CD4-positive, alpha-beta T cell treated with Interleukin-4 for 1 hour (primary cell): ENCODE measurements at places on chromosomes 4 and X.

DNA sequence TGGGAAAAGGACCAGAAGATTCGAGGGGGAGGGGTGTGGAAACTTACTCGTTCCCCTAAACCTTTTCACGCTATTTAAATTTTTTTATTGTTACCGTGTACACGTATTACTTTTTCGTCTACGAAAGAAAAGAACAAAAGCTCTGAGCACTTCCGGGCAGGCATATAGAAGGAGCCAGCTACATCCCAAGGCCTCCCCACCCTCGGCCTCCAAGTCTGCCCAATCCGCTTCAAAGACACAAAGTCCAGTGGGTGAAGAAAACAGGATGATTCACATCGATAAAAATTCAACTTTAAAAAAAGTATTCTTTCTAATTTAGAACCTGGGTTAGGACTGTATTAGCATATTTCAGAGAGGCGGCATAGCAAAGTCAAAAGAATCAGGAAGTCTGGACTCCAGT lies 23.1 kb downstream of the SEL1L3 start:
- no peak for DNase-seq

GRCh38 chr4:70930530-70931256 lies 28.5 kb downstream of the MOB1B start:
- no peak for DNase-seq

DNA sequence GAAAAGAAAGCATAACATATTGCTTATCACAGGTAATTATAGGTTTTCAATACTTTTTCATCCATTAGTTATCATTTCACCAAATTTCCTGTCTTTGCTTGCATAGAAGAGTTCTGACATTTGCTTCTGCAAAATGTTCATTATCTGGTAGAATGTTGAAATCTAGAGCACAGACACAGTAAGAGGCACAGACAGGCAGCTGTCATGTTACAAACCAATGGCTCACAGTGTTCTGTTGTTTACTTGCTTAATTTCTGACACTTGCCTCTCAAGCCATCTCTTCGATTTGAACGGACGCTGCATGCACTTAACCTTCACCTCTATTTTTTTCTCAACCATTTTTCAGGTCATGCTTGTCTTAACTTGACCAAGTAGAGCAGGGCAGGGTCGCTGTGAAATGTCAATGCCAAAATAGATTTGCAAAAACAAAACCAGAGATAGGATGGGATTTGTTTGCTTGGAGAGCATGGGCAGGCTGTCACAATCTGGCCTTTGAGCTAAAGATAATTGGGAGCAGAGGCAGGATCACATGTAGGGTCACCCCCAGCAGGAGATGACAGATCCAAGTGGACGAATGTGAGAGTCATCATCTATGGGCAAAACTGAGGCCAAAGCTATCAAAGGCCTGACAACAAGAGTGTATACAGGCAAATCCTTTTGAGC lies 292.3 kb downstream of the SMARCA1 start:
- DNase-seq = no peak

DNA sequence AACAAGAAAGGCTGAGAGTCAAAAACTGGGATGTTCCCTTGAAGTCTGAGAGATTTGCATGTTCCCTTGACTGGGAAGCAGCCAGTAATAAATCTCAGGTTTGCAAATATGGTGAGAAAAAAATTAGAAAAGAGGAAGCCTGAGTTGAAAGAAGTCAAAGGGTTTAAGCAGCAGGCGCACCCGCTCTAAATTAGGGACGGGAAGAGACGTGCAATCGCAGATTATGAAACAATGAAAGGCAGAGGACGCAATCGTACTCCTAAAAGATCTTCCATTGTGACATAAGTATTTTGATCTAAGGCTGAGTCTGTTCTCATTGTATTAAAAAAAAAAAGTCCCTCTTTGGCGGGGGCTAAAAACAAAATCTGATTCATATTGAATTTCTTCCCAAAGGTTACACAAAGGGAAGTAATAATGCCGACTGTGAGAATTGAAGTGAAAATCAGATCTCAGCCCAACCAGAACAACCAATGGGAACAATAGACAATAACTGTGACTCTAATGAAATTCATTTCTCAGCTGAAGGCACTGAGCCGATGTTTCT lies 28.2 kb downstream of the SAT1 start:
- DNase-seq = no peak

DNA sequence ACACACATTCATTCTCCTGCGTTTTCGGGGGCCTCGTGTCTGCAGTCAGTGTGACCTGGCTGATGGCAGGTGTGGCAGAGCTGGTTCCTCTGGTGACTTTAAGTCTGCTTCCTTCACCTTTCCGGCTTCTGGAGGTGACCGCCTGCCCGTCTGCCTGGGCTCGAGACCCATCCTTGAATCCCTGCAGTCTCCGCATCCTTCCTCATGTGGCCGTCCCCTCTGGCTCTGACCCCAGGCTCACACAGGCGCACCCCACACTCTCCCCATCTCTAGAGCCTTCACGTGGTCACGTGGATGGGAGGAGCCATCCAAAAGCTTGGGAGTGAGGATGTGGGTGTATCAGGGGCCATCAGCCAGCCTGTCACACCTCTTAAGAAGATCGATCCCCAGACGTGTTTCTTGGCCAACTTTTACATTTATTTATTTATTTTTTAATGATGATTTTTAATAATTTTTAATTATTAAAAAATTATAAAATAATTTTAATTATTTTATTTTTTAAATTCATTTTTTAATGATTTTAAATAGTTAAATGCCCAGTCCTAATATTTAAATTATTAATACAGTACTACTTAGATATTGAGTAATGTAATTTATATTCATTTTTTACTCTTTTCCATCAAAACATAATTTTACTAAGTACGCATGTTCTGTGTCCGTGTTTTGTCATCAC lies 20.9 kb downstream of the RGS12 start:
- no peak for DNase-seq

DNA sequence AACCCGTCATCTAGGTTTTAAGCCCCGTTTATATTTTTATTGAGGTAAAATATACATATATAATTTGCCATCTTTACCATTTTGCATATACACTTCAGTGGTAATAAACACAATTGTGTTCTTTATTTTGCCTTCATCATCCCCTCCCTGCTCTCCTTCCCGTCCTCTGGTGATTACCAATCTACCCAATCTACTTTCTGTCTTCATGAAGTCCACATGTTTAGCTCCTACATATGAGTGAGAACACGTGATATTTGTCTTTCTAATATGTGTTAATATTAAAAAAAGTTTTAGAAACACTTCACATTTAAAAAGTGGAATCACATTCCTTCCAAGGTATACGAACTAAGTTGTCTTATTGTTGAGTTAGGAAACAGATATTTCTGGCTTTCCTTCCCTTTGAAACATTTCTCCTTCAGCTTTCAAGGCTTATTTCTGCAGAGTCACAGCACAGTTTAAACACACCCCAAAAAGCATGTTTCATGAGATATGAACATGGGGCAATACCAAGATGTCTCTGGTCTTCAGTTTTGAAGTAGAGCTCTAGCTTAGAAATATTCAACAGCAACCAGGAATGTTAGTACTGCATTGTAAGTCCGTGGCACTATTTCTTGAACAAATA lies 35.9 kb downstream of the GYPA start:
- DNase-seq = no peak

GRCh38 chr4:55386073-55386472 lies 9.7 kb upstream of the TMEM165 start:
- DNase-seq = peak; percentile 25

DNA sequence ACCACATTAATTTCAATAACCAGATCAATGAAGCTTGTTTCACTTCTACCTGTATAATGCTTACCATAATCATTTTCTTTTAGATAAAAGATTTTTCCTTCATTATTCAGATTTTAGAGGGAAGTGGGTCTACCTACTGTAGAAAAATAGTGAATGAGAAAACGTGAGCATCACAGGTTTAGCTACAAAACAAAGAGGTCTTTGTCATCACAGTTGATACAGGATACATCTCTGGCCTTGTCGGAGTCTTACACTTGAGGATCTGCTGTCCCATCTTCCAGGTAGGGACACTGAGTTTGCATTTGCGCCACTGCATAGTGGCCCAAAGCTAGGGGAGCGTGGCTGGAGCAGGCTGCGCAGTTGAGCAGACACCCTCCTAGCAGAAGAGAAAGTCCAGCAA lies 710 bp downstream of the CLDN24 start:
- no peak for DNase-seq

GRCh38 chr4:121187206-121187605 lies 23.1 kb upstream of the TNIP3 start:
- DNase-seq = no peak

DNA sequence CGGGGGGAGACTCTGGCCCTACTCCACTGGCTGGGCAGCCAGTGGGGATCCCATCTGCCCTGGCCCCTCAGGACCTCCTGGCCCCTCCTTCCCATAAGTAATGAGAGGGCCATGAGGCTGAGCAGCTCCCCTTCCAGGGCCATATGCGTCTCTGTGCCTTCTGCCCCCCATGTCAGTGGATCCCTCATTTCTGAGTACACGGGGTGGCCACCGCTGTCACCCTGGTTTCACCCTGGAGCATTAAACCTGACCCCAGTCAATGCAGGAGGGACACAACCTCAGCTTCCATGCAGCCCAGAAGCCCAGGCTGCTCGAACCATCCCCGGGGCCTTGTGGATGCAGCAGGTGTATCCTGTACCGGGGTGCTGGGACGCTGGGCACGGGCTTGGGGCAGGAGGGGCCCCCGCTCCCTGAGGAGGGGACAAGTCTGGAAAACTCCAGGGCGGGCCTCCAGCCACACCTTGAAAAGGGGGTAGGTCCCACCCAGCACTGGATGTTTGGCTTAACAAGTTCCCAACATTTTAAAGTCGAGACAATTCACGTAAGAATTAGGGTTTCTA lies 24.2 kb downstream of the ATP5ME start:
- no peak for DNase-seq

DNA sequence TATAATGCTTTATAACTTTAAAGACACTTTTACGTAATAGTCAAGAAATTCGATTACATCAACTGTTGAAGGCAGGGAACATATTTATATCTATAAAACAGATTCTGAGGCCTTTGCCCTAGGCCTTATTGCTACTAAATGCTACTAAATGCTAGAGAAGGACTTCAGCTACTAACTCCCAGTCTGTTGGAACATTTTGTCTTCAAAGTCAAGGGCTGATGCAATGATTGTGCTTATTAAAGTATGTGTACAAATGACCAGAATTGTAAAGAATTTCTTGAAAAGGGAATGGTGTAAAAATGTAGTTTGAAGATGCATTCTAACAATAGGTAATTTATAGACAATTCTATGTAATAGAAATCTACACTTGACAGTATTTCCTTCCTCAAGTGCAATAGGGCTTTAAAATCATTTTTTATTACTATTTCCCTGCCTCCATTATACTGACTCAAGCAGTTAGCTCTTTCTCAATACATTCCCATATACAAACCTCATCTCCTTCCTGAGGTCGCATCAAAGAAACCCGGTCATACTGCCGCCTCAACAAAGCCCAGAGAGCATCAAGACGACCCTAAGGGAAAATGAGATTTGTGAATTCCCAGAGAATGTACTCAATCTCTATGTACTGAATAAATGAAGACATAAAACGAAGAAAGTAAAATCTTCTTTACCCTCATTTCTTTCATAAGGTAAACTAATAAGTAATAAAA lies 95.7 kb downstream of the ANTXR2 start:
- DNase-seq = no peak

DNA sequence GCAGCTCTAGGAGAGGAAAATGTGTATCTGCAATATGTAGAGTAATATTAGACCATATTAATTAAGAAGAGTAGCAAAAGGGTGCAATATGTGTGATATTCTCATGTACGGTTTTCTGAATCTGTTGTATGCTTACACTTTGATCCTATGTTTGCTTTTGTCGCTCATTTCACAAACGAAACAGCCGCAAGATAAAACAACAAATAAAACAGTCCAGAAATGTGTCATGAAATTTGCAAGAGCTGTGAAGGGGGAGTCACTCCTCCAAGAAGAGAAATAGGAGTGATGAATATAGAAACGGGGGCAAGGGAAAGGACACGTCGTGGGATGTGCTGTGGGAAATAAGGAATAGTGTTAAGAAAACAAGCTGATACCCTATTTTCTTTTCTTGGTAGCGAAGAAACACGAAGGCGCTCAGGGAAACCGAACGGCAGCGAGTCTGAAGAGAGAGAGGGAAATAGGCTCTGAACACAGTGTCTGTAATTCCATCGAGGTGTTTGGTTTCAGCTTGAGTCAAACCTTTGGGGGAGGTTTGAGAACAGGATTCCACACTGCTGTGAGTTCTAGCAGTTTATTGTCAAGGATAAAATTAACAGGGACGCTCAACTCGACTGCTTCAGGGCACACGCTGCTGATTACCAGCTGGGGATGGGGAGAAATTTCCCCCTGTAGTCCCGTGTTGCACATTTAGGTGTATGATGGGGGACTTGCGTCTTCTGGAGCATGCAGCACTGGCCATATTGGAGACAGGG lies 595.6 kb upstream of the TENM3 start:
- DNase-seq = no peak

DNA sequence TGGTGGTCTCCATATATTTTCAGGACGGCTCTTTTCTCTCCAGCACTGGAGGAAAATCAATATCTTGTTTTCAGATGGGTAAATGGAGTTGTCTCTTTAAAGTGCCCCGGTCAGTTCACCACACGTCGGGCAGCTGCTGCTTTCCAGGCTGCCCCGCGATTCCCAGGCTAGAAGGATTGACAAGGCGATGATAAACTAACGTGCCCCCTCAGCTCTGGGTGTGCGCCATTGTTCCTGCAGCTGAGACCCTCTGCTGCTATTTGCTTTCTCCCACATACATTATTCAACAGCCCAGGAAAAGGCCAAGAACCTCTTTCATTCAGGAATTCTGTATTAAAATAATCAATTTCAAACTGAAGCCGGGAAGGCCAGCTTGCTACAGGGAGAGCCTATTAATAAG lies 254.5 kb downstream of the SOX3 start:
- DNase-seq = no peak

- DNase-seq = no peak
Measured at GRCh38 chr4:15007201-15007600, 4.9 kb downstream of the CPEB2 start.

GRCh38 chr4:11069083-11069482 lies 359.6 kb downstream of the HS3ST1 start:
- no peak for DNase-seq

GRCh38 chr4:144645631-144646522 lies at the start of gene HHIP:
HHIP (plus strand) TSS chr4:144646156; CDS start chr4:144646676, 520 bp downstream.
- DNase-seq = peak; percentile 45

GRCh38 chr4:4759883-4760282 lies 99.6 kb upstream of the MSX1 start:
- DNase-seq = no peak

GRCh38 chrX:47358387-47359065 lies 11.9 kb upstream of the ZNF157 start:
- peak; percentile 49 for DNase-seq

- no peak for DNase-seq
Measured at GRCh38 chr4:37620176-37620575, 66.0 kb downstream of the RELL1 start.

DNA sequence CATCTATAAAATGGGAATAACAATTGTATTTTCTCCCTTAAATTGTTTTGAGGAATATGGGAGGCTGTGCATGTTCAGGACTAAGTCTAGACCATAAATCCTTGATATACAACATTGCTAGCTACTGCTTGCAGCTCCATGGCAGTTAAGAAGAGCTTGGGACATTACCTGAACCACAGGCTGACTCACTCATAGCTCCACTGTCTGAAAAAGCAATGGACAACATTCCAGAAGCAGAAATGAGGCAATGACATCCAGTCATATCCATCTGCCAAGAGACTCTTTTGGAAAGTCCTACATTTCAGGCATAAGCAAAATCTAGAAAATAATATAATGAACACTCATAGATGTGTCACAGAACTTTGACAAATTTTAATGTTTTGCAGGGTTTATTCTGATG lies 167.3 kb upstream of the LEF1 start:
- DNase-seq = no peak

GRCh38 chr4:97828646-97829045 lies 314.6 kb downstream of the STPG2 start:
- no peak for DNase-seq

- DNase-seq = no peak
Measured at GRCh38 chr4:56690393-56690792, 9.3 kb upstream of the HOPX start.
